ENCODE measurements at places on chromosomes 16 and 17.

- DNase-seq, result no peak
These were observed 6.8 kb downstream of the OSGIN1 start for GRCh38 chr16:83959656-83960434.

DNA sequence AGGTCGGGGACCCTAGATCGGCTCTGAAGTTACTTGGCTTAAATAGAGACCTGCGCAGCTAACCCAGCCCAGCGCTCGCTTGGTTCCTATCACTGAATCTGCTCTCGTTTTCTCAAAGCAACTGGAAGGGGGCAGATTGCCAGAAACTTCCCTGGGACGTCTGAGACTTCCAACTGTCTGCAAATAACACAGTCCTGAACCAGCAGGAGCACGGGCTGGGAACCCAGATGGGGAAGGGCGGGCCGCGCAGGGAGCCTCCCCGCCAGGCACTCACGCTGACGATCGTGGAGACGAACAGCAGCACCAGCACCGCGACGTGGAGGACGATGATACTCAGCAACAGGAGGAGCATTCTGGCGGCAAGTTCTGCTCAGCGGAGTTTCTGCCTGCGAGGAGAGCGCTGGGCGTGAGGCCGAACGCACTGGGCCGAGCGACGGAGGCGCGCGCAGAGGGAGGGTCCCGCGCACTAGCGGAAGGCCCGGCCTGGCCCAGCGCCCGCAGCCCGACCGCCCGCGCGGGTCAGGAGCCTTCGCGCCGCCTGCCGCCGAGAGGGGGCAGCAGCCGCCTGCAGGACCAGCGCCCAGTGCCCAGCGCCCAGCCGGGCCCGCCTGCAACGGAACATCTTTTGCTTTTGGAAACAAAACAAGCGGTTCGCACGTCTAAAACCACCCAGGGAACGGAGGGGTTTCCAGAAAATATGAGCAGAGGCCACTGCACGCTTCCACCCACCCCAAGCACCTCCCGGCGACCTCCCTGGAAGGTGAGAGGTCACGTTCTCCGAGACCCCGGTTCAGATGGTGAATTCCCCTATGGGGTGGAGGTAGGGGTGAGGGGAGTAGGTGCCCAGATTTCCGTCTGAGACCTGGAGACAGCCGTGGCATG, 4.5 kb downstream of the PMP22 start:
- peak; percentile 96 for DNase-seq

DNA sequence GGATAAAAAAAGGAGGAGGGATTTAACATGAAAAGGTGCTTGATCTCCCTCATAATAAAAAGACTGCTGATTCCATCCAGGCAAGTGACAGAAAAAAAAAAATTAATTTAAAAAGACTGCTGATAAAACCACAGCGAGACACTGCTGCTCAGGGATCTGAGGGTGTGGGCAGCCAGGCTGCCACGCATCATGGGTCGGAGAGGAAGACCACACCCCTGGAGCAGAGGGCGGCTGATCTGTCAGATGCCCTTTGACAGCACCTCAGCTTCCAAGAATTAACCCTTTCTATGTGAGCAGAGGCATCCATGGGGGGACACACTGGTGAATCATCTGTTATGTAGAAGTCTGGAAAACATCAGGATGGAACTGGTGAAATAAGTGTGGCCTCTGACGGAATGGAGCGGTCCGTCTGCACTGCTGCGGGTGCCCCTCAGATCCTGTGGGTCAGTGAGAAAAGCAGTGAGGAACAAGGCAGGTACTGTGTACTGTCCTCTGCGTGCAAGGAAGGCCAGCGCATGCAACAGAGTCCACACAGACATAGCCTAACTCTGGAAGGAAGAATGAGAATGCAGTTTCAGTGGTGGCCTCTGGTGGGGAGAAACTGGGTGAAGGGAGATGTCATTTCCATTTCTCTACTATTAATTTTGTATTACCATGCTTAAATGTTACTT, 19.8 kb downstream of the MAPT start:
- DNase-seq, result no peak

DNA sequence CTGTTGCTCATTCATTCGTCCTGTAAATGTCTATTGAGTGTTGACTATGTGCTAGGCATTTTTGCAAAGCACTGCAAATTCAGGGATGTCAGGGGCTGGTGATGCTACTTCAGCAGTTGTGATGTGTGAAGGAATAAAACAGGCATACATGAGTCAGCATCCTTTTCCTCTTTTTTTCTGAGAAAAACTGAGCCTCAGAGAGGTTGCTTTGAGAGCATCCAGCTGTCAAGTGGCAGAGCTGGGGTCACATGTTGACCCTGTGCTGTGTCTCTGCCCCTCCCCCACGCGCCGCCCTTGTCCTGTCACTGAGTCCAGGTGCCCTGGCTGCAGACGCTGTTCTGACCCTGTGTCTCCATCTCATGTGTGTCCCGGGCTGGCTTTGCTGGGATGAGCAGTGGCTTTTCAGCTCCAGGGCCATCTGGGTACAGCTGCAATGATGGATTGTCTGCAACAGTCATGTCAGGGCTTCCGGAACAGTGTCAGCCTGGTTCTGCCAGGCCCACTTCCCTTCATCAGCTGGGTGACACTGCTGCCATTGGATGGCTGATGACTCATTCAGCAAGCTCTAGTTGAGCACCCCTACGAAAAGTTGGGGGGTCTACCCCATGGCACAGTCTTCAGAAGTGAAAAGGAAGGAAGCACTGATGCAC, 14.9 kb downstream of the SEC14L5 start:
- DNase-seq, result peak; percentile 81

GRCh38 chr17:77454242-77455095, 313.7 kb downstream of the SEC14L1 start:
- no peak for DNase-seq

DNA sequence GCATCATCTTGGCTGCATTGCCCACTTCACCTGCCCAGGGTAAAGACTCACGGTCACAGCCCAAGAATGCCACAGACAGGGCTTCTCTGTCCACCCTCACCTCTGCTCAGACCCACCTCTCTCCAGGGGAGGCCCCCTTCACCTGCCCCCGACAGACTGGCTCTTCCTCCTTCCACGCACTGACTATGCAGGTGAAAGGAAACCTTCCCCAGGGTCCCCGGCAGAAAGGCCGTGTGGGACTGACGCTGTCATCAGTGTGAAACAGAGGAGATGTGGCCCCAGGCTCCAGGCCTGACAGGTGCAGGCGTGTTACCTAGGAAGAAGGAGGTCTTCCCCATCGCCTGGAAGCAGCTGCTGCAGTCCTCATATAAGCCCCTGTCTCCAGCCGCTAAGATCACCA, 9.3 kb upstream of the ROGDI start:
- DNase-seq, result no peak

DNA sequence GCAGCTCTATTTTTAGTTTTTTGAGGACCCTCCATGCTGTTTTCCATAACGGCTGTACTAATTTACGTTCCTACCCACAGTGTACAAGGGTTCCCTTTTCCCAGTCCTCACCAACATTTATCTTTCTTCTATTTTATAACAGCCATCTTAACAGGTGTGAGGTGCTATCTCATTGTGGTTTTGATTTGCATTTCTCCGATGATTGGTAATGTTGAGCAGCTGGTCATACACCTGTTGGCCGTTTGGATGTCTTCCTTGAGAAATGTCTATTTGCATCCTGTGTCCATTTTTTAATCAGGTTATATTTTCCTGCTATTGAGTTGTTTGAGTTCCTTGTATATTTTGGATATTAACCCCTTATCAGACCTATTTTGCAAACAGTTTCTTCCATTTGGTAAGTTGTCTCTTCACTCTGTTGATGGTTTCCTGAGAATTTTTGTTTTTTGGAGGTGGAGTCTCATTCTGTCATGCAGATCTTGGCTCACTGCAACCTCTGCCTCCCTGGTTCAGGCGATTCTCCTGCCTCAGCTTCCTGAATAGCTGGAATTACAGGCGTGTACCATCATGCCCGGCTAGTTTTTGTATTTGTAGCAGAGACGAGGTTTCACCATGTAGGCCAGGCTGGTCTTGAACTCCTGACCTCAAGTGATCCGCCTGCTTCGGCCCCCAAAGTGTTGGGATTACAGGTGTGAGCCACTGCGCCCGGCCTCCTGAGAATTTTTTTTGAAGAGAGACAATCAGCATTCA, 279.6 kb downstream of the SNX29 start:
- DNase-seq, result no peak

DNA sequence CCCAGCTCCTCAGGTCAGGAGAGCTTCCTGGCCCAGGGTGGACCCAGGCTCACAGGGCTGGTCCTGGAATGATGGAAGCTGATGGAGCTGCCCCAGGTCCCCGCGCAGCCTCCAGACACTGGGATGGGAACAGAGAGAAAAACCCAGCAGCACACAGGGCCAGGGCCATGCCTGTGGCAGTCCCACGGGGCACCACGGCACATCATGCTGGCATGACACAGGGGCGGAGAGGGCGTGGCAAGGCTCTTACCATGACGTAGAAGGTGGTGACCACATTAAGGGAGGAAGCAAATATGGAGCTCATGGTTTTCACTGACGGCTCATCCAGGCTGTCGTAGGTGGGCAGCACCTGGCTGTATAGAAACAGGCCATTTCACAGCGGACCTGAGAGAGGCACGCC, 18.3 kb downstream of the SLC38A10 start:
- DNase-seq, result no peak

DNA sequence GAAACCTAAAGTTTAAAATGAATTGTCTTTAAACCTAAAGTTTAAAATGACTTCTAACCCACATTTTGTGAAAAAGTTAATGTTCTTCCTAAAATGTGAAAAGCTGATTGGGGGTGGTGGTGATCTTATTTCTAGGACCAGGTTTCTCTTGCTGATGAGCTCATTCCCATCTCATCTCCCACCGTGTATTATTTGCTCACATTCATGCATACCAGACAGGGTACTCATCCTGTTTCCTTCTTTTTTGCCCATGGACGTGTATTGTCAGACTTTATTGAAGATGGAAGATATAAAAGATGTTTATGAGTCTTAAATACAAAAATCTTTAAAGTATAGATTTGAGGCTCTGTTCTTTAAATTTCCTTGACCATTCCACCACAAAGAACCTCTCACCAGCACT, 70.1 kb upstream of the MPHOSPH6 start:
- no peak for DNase-seq

GRCh38 chr16:21235199-21235585, 1.7 kb downstream of the ANKS4B start:
- DNase-seq, result no peak

DNA sequence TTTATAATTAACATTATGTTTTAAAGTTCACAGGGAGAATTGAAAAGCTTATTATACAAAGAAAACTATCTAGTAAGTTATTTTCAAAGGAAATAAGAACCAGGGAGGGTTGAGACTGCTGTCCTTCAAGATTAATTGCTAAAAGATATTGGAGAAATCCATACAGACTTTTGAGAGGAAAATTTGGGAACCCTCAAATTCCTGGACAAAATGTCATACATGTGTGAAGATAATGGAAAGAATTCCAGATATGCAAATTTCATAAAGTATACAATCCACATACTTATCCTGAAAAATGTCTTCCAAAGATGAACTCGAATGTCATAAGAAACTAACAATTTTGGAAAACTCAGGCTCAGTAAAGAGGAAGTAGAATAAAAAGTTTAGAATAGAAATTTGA, 213.8 kb downstream of the HS3ST3A1 start:
- no peak for DNase-seq

- peak; percentile 37 for DNase-seq
These were observed 18.8 kb downstream of the FOXF1 start for GRCh38 chr16:86529160-86529559.

DNA sequence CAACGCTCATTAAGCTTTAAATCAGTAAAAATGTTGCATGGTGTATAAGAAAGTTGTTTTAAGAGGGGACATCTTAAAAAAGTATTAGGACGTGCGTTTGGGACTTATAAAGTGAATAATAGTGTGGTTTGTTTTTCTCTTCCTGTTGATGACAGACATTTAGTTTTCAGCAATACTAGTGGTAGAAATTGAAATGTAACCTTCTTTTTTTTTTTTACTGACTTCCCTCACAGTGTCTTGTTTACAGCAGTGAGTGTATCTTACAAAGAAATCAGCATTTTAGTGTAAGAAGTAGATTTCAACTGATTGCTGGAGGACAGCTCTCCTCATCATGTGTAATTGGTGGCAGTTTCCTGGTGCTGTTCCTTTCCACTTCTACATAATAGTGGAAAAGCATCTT, 39.6 kb downstream of the CYLD start:
- no peak for DNase-seq

GRCh38 chr16:84750575-84750974, 50.8 kb downstream of the USP10 start:
- DNase-seq, result no peak

DNA sequence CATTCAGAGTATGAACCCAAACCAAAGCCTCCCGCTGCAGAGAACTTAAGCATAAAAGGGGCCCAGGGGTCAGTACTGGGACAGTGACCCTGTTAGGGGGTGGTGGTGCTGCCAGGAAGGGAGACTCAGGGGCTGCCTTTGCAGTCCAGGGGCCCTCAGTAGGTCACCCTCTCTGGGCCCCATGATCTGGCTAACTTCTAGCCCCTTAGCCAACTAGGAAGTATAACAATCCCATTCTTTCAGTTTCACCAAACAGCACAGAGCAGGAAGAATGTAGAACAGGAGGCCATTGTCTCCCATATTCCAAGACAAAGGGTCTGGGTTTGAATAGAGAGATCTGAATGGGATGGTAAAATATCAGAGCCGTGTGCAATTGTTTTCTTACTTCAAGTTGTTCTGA, 378.6 kb upstream of the C16orf82 start:
- no peak for DNase-seq

DNA sequence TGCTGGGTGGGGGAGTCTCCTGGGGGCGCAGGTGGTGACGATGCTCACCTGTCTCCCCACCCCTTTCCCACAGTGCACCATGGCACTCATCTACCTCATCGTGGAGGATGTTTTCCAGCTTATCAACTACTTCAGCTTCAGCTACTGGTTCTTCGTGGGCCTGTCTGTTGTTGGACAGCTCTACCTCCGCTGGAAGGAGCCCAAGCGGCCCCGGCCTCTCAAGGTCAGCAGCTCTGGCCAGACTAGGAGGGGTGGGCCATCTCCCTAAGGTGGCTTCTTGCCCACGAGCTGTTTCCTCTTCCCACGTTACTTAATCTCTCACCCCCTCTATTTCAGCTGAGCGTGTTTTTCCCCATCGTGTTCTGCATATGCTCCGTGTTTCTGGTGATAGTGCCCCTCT, 14.5 kb downstream of the SLC7A6OS start:
- no peak for DNase-seq

- DNase-seq, result peak; percentile 87
These were observed 17.8 kb downstream of the TSPOAP1 start for GRCh38 chr17:58310511-58311428.

DNA sequence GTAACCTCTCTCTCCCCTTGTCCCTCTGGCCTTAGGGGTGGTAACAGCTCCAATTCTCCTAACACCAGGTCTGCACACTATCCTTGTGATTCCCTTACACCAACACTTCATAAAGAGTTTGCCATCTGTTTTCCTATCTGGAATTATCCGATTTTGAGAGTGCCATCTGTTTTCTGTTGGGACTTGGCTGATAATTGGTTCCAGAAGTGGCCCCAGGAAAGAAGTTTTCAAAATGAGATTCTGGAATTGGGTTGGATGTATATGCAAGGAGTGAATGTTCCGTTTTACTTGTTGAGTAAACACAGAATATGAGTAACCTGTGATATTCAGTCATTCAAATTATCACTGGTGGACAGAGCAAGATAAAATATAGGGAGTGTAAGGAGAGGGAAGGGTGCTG, 134.1 kb upstream of the HS3ST3A1 start:
- no peak for DNase-seq

- no peak for DNase-seq
These were observed 26.3 kb upstream of the HS3ST2 start for GRCh38 chr16:22787466-22788192.

Measured in chondrocyte (in vitro differentiated cells).